ENCODE measurements at places on chromosomes 11 and 22.

DNA sequence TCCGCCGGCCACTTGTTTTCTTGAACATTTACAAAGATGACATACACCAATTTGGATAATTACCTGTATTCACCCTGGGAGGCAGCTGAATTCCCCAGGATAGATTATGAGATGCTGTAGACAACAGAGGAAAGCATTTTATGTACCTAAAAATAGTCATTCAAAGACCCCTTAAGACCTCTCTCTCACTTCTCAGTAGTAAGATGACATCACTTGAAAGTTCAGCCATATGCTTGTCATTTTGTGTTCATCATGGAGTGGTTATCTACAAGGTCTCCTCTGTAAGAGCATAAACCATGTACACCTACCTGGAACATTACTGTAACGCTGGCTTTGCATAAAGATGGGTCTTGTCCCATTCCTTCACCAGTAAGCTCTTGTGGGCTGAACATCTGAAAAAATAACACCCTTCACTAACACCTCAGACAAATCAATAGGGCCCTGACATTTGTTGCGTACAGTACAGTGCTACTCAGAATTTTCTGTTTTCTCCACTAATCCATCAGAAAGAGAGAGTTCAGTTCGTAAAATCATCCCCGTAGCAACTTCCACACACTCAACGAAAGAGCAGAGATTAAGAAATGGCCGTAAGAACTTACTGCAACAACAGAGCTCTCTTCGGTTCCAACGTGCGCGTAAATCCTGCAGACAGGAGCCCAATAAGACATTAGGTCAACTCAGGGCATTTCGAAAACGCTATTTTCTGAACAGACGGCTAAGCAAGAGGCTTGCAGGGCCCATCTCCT lies 15.6 kb upstream of the WDR74 start:
- no peak for DNase-seq

GRCh38 chr22:37633625-37634416 lies 5.6 kb upstream of the SH3BP1 start:
- no peak for DNase-seq

- DNase-seq: no peak
Measured at GRCh38 chr22:44442186-44442815, 55.7 kb downstream of the RTL6 start.

DNA sequence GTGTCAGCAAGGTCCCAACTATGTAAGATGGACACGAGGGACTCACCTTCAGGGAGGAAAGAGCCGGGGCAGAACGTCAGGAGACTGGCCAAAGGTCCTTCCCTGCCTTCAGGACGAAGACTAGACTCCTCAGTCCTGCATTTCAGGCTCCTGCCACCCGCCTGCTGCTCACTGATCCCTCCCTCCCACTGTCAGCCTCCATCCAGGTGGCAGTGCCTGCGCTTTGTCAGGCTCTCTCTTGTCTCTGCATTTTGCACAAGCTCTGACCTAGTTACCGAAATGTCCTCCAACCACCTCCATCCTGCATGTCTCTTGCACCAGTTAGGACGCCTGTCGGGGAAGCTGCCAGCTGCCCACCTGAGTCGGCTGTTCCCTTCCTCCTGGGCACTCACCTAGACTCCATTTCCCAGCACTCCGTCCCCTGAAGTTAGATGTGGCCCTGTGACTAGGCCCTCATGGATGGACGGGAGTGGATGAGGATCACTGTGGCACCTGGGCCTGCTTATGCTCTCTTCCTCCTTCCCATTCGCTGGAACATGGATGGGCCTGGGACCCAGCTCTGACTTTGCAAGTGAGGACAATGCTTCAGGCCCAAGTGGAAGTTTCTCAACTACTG lies 8.0 kb downstream of the B3GNT6 start:
- no peak for DNase-seq

GRCh38 chr11:104043678-104044239 lies 7.3 kb downstream of the DDI1 start:
- no peak for DNase-seq
